ENCODE measurements at places on chromosomes 1 and 21. TPM values are rescaled to one million over a fixed set of nuclear protein-coding genes. Genes with fewer than 3 reads are reported as not detected.

The FDPS gene
- total RNA-seq = 184 TPM

The ACKR1 gene
- total RNA-seq = 30.4 TPM

GRCh38 chr1:32997381-32997891 is 32.8 kb upstream of the RNF19B start:
- no peak for DNase-seq
- peak overlapping the region; percentile 48 for H3K27ac ChIP-seq
- no peaks in the 10 kb centered on the region for H3K27me3 ChIP-seq
- H3K4me1 ChIP-seq = peaks cover 40% of the 10 kb centered on the region
- H3K4me3 ChIP-seq = no peak overlapping the region

DNA sequence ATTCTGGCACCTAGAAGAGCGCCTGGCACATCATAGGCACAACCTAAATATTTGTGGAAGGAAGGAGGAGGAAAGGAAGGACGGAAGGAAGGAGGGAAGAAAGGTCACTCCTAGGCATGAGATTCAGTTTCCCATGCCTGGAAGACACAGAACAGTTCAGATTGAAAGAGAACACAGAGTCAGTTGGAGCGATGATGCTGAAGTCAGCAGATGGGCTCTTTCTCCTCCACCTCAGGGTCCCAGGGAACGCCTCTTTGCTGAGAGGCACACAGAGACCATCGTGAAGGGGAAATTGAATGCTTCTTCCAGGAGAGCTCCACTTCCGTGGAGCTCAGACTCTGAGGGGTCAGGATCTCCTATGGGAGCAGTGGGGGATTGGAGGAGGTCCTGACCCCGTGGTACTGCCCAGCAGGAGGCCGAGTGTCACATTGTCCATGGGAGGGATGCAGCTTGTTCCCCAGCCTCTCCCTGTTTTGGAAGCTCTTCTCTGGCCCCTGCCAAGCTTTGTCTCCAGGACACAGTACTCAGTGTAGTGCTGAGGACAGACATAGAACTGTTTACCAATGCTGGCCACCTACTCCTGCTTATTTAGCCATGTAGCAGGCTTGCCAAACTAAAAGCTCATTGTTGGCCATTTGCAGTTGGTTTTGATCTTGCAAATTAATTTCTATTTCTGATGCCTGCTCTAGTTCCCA is 2.4 kb downstream of the MYBPHL start:
- H3K36me3 ChIP-seq = no peaks in the 10 kb centered on the region
- H3K4me1 ChIP-seq = peaks cover 54% of the 10 kb centered on the region
- H3K4me3 ChIP-seq = no peak overlapping the region
- H3K27me3 ChIP-seq = no peaks in the 10 kb centered on the region
- H3K27ac ChIP-seq = peak overlapping the region; percentile 67

DNA sequence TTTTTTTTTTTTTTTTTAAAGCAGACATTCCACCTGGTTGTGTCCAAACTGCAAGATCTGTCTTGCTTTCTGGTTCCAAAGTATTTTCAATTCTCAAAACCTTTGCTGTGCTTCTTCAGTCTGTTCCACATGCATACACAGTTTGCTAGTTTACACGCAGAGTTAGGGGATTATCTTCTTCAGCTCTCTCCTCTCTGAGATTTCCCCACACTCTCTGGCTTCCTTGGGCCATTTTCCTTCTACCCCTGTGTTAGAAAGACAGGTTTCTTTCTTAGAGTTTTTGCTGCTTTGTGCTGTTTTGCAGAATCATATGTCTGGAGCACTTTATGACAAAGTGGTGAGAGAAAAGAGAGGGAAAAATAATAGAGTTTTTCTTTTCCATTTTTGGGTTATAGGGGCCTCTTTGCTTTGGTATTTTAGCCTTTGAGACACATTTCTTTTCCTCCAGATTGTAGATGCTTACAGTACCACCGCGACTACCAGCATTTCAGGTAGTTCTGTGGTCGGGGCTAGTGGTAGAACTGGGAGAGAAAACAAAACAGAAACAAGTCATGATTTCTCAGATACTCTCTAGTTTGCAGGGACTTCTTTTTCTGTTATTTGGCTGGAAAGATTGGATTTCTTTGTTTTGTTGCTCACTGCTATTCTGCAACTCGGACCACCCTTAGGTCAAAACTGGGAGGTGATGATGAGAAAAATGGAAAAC is 66.3 kb downstream of the RABGAP1L start:
- H3K27me3 ChIP-seq = no peaks in the 10 kb centered on the region
- peaks cover 8% of the 10 kb centered on the region for H3K36me3 ChIP-seq
- no peak for DNase-seq
- no peaks in the 10 kb centered on the region for H3K4me1 ChIP-seq

Data from lower lobe of right lung (tissue), 2 donors.